ENCODE measurements at places on chromosomes 2 and 18.

GRCh38 chr2:85956646-85957039 is 67.9 kb upstream of the ST3GAL5 start:
- no peak overlapping the region for H3K4me3 ChIP-seq
- H3K27me3 ChIP-seq: peaks cover 12% of the 10 kb centered on the region
- no peak for DNase-seq

GRCh38 chr2:18950361-18950851 is 361.0 kb upstream of the NT5C1B start:
- no peaks in the 10 kb centered on the region for H3K27me3 ChIP-seq
- H3K36me3 ChIP-seq: peaks cover 6% of the 10 kb centered on the region
- peak overlapping the region; percentile 98 for H3K27ac ChIP-seq
- DNase-seq: peak; percentile 95
- H3K4me3 ChIP-seq: peak overlapping the region; percentile 51

DNA sequence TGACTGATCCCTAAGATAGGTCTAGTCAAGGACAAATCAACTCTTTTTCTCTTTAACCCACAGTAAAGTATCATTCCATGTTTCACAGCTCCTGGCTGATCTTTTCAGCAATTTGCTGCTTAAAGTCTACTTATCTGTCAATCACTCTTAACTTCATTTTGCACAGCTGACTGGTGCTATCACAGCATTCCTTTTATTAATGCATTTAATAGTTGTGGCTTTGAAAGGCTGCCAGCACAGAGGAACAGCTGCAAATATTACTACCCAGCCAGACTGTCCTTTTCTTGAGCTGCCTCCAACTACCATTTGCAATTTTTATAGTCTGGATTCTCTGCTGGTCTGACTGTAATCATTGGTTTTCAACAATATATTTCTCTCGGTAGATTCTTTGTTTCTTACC is 303.5 kb downstream of the STK39 start:
- H3K27ac ChIP-seq: no peak overlapping the region
- H3K36me3 ChIP-seq: no peaks in the 10 kb centered on the region
- H3K27me3 ChIP-seq: peaks cover 4% of the 10 kb centered on the region
- DNase-seq: peak; percentile 2

DNA sequence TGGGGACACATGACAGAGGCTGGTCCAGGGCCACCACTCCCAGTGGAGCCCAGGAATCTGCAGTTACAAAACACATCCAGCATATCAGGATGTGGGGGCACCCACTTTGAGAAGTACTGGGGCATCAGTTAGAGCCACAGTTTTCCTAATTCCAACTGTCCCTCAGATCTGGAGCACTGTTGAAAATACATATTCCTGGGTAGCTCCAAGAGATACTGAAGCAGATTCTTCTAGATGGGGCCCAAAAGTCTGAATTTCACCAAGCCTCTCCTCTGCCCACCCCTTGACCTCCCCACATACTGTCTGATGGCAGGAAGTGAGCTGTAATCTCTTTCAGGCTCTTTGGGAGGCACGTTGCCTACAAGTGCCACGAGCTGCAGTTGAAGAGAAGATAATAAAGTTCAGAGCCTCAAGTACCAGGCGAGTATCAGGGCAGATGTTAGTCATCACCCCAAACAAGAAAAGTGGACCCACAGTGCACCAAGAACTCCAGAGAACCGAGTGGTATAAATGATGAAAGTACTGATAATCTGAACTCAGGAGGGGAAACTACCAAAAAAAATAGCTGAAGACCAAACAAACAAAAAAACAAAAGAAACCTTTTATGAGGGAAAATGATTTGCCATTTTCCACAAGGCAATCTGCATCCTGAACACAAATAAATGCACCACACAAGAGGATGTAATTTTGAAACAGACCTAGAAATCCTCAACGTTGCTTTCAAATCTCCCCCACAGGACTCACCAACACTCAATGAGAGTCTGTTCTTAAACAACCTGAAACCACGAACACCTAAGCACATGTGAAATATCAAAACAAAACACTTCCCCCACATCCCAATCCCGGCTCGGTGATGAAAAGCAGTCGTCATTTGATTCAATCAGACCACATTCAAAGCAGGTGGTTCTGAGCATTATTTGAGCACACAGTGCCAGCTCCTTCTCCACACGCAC is 98.7 kb downstream of the TCF4 start:
- no peaks in the 10 kb centered on the region for H3K27me3 ChIP-seq
- peaks cover 1% of the 10 kb centered on the region for H3K36me3 ChIP-seq
- H3K4me1 ChIP-seq: peaks cover 82% of the 10 kb centered on the region
- no peak for DNase-seq

DNA sequence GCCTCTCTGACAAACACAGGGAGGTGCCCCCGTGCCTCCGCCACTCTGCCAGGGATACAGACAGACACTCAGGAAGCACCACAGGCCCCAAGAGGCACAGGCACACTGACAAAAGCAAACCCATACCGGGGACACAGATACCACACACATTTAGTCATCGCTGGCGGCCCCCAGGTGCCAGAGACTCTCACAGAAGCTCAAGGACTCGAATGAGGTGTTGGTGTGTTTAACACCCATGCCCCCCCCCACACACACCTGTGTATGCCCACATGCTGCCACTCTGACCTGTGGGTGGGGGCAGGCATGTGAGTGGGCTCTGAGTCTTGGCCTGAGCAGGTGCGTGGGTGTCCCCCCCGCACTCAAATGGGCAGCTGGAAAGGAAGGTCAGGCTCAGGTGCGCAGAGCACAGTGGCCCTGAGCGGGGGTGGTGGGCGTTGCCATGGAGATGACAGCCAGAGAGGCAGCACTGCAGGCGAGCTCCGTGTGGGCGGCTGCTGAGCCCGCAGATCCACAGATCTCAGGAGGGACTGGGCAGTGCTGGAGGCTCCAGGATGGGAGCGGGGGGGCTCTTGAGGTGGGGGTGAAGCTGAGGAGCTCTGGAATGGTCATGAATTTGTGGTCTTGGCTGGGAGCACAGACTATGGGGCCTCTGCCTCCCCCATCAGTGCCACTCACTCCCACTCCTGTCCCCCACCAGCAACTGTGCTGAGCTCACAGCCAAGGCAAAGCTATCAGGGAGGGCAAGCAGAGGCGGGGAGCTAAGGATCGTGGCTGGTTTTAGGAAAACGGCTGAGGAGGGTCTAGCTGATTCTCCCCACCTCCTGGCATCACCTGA is 73.9 kb upstream of the TAF1B start:
- H3K27ac ChIP-seq: no peak overlapping the region
- DNase-seq: no peak
- H3K36me3 ChIP-seq: no peaks in the 10 kb centered on the region
- H3K27me3 ChIP-seq: peaks cover 5% of the 10 kb centered on the region
- H3K4me3 ChIP-seq: no peak overlapping the region
- peaks cover 18% of the 10 kb centered on the region for H3K4me1 ChIP-seq
